Occipital lobe (tissue), 3 donors: ENCODE measurements at places on chromosomes 12 and 14.

DNA sequence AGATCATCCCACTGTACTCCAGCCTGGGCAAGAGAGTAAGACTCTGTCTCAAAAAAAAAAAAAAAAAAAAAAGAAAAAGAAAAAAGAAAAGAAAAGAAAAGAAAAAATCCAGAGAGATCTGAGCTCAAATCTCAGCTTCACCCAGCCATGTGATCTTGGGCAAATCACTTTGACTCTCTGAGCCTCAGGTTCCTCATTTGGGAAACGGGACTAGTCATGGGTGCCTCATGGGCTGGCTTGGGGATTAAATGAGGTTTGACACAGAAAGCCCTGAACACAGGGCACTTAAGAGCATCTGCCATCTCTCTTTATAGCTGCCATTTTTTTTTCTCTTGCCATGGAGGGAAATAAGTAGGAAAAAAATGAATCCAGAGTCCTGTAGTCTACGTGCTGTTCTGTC is 86.2 kb upstream of the MYL2 start:
- DNase-seq = no peak

- DNase-seq = no peak
These were observed 41.2 kb downstream of the RAB21 start for GRCh38 chr12:71795901-71796300.

GRCh38 chr12:70948976-70949336 is 28.4 kb upstream of the PTPRR start:
- no peak for DNase-seq

DNA sequence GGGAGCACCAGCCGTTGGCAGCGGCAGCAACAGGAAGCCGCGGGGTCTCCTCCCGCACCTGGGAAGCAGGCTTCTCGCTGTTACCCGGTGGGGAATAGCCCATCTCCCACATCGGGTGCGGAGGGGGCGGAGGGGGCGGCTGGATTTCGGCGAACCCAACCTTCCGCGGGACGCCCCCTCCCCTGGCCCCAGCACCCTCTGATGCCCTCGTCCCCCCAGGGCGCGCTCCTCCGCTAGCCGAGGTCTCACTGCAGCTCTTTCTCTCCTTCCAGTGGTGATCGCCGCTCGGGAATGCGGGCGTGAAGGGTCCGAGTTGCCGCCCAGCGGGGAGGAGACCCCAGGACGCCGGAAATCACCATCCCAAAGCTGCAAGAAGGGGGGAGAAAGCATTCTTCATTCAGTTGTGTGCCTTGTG is 303 bp downstream of the SAMD4A start:
- DNase-seq = no peak

DNA sequence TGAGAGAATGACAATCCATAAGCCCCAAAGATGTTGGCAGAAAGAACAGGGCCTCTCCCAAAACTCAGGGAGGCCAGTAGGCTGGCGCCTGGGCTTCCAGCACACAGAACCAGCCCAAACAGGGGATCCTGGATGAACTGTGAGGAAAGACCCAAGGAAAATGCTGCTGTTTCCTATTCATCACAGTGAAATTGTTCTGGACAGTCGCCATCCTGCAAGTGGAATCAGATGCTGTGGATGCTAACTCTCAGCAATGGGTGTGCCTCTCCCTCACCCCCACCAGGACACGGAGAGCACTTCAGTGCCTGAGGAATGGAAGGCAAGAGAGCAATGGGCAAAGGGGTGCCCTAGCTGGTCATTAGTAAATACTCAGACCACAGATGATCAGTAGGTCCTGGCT is 80.8 kb downstream of the ANO2 start:
- no peak for DNase-seq

DNA sequence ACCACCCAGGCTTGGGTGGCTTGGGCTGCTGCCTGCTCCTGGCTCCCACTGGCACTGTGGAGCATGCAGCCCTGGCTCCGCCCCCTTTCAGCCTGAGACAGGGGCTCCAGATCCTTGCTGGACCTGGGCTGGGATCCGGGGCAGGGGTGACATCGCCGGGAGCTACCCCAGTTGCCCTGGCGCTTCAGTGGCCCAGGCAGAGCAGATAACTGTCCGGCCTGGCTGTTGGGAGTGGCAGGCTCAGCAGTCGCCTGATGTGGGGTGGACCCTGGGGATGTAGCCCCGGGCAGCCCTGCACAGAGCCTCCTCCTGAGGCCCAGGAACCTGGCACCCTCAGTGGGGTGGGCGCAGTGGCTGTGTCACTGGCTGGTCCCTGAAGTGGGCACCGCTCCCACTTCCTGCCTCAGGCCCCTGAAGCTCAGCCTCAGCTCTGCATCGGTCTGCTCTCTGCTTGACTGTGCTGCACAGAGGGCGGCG is 57.9 kb downstream of the FUT8 start:
- no peak for DNase-seq

GRCh38 chr12:15196221-15196620 is 25.0 kb downstream of the RERG start:
- DNase-seq = no peak

GRCh38 chr12:71759941-71760340 is 5.3 kb downstream of the RAB21 start:
- DNase-seq = no peak

DNA sequence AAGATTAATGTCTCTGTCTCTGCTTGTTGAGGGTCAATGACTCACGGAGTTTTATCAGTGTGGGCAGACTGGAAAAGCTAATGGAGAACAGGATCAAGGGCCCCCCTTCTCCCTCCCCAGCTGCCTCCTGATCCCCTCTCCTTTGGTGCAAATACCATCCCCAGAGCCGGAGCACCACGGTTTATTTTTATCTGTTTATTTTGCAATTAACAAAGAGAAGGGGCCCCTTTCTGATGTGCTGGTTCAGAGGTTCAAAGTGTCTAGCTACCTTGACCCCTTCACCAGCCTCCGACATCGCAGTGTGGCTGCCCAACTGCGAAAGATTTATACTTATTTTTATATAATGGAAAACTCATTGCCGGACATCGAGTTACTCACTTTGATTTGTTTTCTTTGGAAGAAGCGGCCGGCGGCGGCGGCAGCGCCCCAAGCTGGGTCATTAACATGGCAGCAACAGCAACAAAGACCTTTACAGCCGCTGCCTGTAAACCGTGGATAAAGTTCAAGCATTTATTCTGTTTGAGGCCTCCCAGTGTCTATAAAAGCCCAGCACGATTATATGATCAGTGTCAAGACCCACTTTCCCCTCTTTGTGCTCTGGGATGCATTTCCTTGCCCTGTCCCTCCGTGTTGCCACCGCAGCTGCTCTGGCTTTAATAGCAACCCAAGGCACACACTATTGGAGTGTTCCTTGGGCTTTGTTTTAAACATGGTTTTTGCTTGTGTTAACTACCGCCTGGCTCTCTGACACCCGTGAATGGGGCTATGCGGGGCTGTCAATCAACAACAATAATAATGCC is 47.4 kb upstream of the PARP11 start:
- no peak for DNase-seq
